ENCODE measurements at places on chromosomes 11 and 22.

DNA sequence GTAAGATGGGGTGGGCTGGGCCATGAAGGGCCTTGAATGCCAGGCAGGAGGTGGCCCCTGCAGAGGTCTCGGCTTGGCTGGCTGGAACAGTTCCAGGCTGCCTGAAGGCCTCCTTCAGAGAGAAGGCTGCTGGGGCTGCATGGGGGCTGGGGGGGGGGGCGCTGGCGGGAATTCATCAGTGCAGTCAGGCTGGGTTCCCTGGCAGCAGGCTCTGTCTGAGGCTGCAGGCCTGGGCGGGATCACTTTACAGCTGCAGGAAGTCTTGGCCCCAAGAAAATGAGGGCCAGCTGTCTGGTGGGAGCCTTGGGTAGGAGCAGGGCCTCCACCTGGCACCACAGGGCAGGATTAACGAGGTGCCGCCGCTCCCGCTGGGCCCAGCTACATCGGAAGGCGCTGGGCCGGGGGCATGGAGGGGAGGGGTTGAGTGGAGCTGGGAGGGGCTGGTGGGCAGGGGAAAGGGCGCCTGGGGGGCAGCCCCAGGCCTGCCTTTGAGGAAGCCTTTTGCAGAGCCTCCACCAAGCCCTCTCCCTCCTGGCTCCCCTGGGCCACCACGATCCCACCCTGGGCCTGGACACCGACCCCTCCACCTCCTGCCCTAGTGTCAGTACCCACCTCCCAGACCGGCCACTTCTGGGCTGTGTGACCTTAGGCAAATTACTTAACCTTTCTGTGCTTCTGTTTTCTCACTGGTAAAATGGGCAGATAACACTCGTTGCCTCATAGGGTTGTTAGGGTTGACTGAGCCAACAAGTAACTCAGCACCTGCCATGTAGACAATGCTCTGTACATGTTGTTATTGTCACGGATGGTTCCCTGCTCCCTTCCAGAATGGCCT lies 31.0 kb upstream of the HMOX1 start:
- no peak for DNase-seq

DNA sequence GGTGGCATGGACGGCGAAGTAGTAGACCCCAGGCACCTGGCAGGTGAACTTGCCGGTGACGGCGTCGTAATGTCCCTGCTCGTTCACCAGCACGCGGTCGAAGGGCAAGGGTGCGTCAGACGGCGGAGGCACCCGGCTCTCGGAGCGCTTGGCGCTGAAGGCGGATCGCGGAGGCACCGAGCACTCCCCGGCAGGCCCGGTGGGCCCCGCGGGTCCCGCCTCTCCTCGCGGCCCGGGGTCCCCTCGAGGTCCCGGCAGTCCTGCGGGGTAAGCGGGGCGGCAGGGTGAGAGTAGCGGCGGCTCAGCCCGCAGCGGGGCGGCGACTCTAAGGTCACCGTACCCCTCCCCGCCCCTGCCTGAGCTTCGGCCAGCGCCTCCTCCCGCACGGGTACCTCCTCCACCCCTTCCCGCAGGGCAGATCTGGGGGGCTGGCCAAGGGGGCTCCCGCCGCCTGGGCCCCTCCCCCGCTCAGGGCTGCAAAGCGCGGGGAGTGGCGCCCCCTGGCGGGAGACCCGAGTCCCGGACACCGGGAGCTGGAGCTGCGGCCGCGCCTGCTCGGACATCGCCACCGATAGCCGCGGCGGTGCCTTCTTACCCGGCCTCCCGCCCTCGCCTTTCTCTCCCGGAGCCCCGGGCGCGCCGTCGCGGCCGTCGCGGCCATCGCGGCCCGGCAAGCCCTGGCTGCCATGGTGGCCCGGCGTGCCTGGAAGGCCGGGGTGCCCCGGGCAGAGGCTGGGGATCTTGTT lies 921 bp downstream of the C1QTNF5 start:
- no peak for DNase-seq

DNA sequence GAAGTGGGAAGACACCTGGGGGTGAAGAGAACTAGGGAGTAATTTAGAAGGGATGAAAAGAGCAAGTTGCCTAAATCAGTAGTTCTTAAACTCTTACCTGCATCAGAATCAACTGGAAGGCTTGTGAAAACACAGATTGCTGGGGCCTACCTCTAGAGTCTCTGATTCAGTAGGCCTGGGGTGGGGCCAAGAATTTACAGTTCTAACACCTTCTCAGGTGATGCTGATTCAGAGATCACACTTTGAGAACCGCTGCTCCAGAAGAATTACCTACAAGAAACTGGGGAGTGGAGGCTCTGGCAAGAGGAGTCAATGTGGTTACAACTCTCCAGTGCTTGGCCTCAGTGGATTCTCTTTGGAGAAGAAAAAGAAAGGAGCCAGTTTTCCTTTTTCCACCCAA lies 128.7 kb downstream of the C11orf58 start:
- DNase-seq = no peak

DNA sequence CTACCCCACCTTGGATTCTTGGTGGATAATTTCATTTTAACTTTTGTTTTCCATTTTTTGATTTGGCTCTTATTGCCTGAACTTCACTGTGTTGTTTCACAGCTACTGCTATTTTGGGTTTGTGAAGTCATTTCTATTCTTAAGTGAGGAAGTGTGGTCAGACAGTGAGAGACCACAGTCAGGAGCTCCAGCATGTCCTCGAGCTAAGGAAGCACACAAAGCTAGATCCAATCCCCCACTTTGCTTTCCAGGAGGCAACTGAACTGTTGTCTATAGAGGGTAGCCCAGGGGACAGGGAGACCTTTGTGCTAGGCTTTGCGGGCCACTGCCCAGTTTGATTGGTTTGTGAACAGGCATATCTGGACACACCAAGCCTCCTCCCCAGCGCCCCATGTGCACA lies 251.8 kb upstream of the KIRREL3 start:
- no peak for DNase-seq

DNA sequence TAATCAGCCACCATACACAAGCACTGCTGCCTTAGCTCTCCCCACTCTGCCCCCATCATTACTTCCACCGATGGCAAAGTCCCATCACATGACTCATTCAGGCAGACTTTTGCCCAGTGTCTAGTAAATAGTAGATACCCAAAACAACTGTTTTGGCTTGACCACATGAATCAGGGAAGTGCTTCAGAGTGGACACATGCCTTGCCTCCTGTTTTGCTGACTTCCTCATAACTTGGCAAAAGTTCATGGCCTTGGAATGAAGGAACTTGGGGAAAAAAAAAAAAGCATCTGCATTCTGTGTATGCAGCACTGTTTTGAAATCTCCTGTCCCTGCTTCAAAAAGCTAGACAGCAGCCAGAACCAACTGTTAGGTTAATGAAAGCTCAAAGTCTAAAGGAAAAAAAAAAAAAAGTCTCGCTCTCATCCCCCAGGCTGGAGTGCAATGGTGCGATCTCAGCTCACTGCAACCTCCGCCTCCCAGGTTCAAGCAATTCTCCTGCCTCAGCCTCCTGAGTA lies 335.3 kb downstream of the FAM181B start:
- no peak for DNase-seq

DNA sequence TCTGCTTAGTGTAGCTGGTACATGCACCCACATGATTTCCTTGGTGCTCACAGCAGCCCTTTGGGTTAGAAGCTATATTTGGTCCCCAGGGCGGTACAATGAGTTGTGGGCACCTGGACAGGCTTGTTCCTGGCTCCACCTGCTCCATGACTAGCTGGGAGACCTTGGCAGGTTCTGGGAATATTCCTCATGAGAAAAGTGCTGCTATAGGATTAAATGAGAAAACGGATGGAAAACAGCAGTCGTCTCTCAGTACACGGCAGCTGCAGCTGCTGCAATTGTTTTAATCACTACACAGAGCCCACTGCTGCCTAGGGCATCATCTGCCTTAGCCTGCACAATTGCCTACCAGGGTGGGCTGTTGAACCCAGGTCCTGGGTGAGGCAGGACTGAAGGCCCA lies 424.5 kb upstream of the B3GAT1 start:
- no peak for DNase-seq

DNA sequence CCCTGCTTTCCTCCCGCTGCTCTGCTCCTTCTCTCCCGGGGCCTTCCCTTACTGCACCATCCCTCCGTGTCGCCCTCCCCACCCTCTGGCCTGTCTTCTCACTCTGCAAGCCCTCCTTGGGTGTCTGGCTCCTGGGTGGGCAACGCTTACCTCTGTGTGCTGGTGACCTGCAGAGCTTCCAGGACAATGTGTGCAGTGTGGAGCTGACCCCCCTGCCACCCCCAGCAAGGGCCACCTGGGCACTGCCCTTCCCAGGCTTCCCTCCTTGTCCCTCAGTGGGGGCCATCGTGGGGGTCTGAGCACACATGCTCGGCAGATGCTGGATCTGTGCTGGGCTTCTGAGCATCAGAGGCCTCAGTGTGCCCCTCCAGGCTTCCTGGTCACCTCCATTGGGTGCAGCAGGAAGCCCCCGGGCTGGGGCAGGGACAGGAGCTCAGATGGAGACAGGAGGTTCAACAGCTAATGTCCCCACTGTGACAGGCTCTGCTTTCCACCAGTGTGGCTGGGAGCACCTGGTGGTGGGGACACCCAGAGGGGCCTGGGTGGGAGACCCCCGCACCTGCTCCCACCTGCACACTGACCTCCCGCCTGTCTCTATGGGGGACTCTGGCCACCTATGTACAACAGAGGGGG lies 7.8 kb upstream of the BRSK2 start:
- no peak for DNase-seq

- DNase-seq = no peak
Measured at GRCh38 chr11:11976481-11977127, 31.8 kb downstream of the DKK3 start.

DNA sequence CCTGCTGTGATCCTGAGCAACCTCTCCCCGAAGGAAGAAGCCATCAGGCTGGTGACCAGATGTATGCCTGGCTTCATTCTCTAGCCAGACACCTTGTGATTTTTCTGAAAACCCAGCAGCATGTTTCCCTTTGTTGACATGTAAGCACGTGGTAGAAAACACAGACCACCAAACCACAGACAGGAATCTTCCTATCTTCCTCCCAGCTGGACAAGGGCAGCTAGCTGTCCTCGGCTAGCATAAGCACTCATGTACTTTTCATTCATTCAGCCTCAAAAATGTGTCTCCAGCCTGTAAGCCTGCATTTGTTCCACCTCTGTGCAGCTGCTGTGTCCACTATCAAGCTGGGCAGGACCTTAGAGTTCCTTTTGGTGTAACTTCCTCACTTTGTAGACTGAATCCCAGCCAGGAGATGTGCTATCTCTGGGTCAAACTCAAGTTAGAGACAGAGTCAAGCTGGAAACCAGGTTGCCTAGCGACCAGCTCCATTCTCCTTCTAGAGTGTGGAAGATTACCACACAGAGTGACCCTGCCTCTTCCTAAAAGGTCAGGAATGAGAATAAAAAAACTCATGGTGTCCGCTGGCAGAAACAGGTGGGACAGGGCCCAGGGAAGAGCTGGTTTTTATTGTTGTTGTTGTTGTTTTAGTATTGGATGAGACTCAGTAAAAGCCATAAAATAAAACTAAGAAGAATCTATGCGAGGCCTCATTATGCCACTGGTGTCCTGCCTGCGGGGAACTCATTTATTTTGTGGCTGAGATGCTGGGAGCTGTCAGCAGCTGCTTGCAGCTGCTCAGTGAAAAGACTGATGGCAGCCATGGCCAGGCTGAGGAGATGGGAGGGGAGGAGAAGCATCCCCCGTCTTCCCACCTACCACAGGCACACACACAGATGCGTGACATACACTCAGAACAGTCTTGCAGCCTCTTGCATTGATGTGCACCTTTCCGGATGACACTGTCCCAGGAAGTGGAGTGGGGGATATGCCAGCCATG lies 7.4 kb upstream of the CLMP start:
- no peak for DNase-seq

DNA sequence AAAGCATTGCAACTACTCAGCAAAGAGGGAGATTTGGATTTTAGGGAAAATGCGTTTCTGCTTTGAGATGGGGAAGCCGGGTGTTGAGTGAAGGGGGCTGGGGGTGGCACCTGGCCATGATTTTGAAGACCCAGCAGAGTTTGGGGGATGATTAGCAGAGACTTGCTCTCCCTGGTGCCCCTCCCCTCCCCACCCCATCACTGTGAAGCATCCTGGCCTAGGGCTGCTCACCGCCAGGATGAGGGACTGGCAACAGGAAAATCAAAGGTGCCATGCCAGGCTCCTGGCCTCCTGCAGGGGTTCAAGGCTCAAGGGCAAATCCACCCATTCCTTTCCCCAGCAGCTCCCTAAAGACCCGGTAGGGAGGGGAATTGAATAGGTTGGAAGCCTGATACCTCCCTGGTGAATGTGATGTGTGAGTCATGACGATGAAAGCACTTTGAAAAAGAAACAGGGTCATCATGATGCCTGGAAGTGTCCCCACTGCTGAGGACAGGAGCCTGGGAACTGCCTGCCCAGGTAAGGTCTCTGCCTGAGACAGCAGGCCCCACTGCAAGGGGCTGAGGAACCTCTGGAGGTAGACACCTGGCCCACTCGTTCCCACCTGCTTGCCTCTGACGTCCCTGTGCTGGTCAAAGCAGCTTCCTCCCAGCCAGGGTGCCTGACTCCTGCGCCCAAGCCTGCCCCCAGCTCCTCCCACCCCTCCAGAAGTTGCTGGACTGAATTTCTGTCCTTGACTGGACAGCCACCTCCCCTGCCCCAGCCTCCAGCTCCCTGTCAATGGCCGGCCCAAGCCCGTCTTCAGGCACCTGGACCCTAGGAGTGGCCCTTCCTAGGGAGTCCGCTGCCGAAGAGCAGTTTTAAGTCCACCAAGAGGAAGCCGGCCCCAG lies 1.7 kb downstream of the CHST1 start:
- DNase-seq = no peak

Measured in central memory CD4-positive, alpha-beta T cell (primary cell).